GM12891 (cell line): ENCODE measurements at places on chromosomes 13 and 19.

DNA sequence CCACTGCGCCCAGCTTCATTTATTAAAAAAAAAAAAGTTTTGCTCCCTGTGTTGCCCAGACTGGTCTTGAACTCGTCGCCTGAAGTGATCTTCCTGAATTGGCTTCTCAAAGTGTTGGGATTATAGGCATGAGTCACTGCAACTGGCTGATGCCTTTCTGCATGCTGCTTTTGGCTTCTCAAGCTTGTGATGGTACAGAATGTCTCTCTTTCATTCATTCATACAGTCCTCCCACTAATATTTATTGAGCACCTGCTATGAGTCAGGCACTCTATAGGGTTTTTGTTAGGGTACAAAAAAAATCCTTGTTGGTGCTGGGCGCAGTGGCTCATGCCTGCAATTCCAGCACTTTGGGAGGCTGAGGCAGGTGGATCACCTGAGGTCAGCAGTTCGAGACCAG is 9.0 kb downstream of the TSPAN16 start:
- DNase-seq, result no peak

DNA sequence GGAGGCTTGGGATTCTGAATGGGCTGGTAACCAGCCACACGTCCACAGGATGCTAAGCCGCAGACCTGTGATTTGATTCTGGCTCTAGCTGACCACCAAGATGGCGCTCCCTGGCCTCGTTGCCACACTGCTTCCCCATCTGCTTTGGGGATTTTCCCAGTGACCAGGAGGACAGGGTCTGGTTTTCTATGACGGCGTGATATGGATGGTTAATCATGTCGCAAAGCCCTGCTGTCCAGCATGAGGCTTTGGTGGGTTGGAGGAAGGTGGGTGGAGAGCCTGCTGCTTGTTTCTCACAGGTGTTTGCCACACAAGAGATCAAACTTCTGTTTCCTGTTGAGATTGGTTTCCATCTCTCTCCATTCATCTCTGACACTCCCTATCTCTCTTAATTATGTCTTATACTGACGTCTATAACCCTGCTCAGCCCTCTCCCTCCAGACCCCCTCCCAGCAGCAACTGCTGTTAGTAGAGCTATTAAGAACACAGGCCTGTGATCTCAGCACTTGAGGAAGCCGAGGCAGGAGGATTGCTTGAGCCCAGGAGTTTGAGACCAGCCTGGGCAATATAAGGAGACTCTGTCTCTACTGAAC is 102.7 kb downstream of the SIPA1L3 start:
- no peak for DNase-seq

DNA sequence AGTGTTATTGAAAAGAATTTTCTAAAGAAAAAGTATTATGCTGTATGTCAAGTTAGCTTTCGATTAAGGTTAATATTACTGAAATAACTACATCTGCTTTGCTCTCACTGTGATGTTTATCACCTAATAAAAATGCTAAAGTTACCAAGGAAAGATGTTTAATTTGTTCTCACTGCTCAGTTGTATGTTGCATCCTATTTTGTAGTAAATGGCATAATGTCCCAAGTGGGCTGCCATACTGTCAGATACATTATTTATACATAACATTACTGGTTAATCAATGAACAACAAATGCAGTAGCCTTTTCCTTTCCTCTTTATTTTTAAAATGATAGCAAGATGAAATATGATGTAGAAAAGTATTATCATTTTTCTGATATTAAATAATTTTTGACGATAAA is 226.3 kb upstream of the DACH1 start:
- no peak for DNase-seq

- DNase-seq, result no peak
Measured at GRCh38 chr19:51364200-51365106, 1.7 kb downstream of the ETFB start.

GRCh38 chr19:31214997-31215396 is 134.2 kb downstream of the TSHZ3 start:
- DNase-seq, result no peak
